ENCODE measurements at places on chromosomes 12 and 14.

- DNase-seq, result no peak
These were observed 3.5 kb downstream of the SLC7A7 start for GRCh38 chr14:22811722-22812121.

GRCh38 chr12:64457466-64457865 is 5.5 kb downstream of the TBK1 start:
- no peak for DNase-seq

DNA sequence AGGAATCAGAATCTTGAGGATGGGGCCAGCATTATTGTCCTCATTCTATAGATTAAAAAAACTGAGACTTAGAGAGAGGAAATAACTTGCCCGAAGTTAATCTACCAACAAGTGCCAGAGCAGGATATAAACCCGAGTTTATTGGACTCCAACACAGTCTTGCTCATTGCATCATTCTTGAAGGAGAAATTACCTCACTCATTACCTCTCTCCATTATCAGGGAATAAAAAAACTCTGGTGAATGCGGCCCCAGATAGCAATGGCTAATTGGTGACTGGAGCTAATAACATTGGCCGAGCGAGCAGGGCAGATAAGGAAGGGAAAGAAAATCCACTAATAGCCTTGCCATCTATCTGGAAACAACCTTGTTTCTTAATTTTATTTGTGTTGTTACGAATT is 24.7 kb upstream of the TMED10 start:
- DNase-seq, result no peak

GRCh38 chr12:56338308-56339157 is at the start of gene IL23A:
Gene IL23A (plus strand): TSS chr12:56338884. CDS start chr12:56339045, 161 bp downstream.
- DNase-seq, result peak; percentile 85

- no peak for DNase-seq
These were observed 37.0 kb downstream of the BTG1 start for GRCh38 chr12:92108651-92109050.

DNA sequence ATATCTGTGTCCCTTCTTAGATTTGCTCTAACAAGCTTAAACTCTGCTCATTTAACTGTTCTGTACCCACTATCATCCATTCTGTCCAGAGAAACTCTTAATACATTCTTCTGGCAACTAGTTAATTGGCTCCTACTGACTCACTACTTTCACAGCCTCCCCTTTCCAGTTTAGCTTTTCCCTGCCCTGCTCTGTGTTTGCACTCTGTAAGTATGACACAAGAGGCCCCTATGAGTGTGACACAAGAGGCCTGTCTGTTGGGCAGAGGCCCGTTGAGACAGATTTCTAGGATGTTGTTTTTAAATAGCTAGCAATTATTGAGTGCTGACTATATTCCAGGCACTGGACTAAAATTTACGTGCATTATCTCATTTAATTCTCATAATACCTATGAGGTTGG is 246.0 kb upstream of the DAAM1 start:
- DNase-seq, result no peak

DNA sequence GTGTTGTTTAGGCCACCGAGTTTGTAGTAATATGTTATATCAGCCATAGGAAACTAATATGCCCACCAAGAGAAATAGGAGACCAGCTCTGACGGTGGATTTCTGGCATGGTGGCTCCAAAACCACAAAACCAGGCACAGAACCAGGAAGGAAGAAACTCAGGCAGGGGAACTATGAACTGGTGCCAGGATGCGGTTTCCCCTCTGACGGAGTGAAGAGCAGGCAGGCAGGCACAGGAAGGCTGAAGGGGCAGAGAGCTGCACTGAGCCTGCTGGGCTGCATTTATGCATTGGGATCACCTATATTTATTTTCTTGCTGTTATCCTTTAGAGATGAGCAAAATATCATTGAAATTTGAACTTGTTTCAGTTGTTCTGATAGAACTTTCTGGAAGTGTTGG is 479.4 kb downstream of the VRK1 start:
- no peak for DNase-seq

- no peak for DNase-seq
These were observed 60.9 kb upstream of the TMTC1 start for GRCh38 chr12:29844667-29845066.

- no peak for DNase-seq
These were observed 306.0 kb downstream of the BCL11B start for GRCh38 chr14:98966016-98966415.

- DNase-seq, result no peak
These were observed 11.8 kb downstream of the ZFYVE21 start for GRCh38 chr14:103727313-103727980.

- no peak for DNase-seq
These were observed 50.3 kb downstream of the VRK1 start for GRCh38 chr14:96847451-96847850.
